Activated CD4-positive, CD25-positive, alpha-beta regulatory T cell (primary cell): ENCODE measurements at places on chromosomes 11 and 22.

DNA sequence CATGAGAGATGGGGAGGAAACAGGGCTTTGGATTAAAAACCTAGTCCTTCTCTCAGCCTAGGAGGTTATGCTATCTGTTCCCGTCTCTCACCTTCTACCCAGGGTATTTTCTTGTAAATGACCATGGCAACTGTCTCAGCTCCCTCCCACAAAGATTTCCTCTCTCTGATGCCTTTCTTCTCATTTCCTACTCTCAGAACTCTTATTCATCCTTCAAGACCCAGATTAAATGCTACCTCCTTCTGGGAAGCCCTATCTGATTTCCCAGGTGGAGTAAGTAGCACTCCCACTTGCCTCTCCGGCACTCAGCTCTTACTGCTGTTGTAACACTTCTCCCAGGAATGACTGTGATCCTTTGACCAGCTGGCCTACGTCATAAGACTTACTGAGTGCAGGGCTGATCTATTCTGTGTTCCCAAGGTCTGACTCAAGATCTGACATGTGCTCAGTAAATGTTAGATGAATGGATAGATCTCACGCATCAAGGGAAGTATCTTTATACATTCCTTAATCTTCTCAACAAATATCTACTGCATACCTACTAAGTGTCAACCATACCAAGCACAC is 175.0 kb downstream of the TENM4 start:
- no peak for DNase-seq

- DNase-seq, result no peak
These were observed 9.8 kb downstream of the CD82 start for GRCh38 chr11:44575288-44575672.

DNA sequence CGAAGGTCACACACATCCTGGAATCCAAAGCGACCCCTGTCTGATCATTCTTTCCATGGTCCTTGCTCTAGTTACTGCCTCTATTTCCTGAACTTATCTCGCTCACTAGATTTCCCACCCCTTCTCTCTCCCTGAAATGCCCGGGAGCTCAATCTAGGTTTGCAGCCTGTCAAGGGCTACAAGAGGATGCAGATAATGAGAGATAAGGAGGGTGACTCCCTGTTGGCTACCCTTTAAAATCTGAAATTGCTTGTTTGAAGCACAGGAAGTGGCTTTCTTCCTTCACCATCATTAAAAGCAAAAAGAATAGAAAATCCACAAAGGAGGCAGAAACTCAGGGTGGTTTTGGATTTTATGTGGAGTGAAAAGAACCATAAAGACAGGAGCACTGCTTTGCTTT is 13.0 kb upstream of the FLI1 start:
- DNase-seq, result no peak

DNA sequence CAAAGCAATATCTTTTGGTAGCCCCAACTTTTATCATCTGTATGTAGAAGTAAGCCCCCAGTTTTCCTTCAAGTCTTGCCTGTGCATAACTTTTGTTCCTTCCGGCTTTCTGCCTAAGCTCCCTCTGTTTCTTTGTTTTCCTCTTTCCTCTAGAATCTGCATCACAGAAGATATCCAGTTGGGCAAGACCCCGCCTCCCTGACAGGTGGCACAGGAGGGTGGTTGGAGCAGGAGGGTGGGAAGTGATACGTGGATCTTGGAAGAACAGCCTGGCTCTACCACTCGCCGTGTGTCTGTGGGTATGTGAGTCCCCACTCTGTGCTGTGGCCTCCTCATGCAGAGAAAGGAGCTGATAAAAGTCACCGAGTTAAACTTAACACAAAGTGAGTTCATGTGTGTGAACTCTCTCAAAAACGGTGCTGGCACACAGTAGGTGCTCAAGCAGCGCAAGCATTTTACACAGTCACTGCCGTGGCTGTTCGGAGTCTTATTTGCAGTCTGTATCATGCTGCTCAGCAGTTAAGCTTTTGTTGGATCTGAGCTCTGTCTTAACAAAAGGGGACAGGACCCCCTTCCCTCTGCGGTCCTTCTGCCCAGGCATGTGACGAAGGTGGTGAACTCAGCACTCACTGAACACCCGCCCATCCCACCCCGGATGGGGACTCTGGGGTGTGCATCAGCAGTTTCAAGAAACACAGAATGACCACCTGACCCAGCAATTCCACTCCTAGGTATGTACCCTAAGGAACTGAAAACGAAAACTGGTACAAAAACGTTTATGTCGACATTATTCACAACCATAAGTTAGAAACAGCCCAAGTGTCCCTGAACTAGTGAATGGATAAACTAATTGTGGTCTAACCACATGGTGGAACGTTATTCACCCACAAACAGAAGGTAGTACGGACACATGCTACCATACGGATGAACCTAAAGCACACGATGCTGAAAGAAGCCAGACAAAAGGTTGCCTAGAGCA is 249.1 kb downstream of the CTTN start:
- DNase-seq, result no peak

DNA sequence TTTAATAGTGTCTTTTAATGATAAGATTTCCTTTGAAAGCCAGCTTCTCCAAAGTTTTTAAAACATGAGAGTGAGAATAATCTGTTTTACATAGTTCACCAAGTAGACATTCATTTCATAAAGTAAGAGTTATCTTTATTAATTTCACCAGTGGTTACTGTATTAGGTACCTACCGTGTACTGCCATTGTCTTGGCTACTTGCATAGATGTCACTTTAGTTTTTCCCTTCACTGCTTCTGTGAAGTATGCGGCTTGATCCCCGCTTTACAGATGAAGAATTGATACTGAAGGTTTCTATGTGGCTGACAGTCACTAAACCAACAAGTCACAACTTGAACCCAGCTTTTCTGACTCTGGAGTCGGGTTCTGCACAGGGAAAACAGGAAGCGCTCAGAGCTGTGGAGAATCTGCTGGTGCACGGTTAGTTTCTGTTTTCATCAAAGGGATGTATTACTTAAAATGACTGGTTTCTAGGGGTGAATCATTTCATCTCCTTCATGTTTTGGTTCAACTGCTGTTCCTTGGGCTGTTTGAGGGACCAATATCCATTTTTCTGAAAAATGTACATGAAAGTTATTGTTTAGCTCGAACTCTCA is 39.3 kb upstream of the MYO18B start:
- no peak for DNase-seq
